ENCODE measurements at places on chromosomes 3 and 15. TPM values are rescaled to one million over a fixed set of nuclear protein-coding genes. Genes with fewer than 3 reads are reported as not detected.

TSC22D2 gene
- total RNA-seq = 19.6 TPM

SEMA3B gene
- 0.60 TPM for total RNA-seq

COL6A5 gene
- not detected for total RNA-seq

CLRN1 gene
- total RNA-seq = not detected

CRYGS gene
- total RNA-seq = 4.5 TPM

TM4SF1 gene
- total RNA-seq = not detected

CCDC39 gene
- not detected for total RNA-seq

TARS3 gene
- total RNA-seq = 14.3 TPM

NMB gene
- total RNA-seq = 2.8 TPM

TAMM41 gene
- total RNA-seq = 25.8 TPM

NKTR gene
- 106 TPM for total RNA-seq

CILP gene
- 0.12 TPM for total RNA-seq

WDR72 gene
- total RNA-seq = not detected

POC1A gene
- 26.9 TPM for total RNA-seq

SMCO1 gene
- not detected for total RNA-seq

GJD2 gene
- total RNA-seq = not detected

CP gene
- not detected for total RNA-seq

THAP10 gene
- not detected for total RNA-seq

REC114 gene
- not detected for total RNA-seq

TUSC7 gene
- total RNA-seq = not detected

KPNA1 gene
- total RNA-seq = 53.3 TPM

RAB7A gene
- 264 TPM for total RNA-seq

SCN11A gene
- 0.02 TPM for total RNA-seq

SKIC8 gene
- total RNA-seq = 44.5 TPM

ZNF502 gene
- total RNA-seq = 1.7 TPM

HHLA2 gene
- 3.0 TPM for total RNA-seq

SPATA12 gene
- total RNA-seq = not detected

CAMKV gene
- total RNA-seq = not detected

ALDH1A2 gene
- total RNA-seq = not detected

PTX3 gene
- not detected for total RNA-seq

LRIG1 gene
- total RNA-seq = 26.4 TPM

AHSG gene
- not detected for total RNA-seq

SPRED1 gene
- 0.15 TPM for total RNA-seq

SCAMP5 gene
- 2.0 TPM for total RNA-seq

ASB14 gene
- not detected for total RNA-seq

MOBP gene
- not detected for total RNA-seq

GOLGA6L9 gene
- 1.3 TPM for total RNA-seq

ITPKA gene
- total RNA-seq = 0.35 TPM

SLC24A5 gene
- not detected for total RNA-seq

SNX22 gene
- total RNA-seq = 0.60 TPM

TGM4 gene
- total RNA-seq = not detected

MUSTN1 gene
- 2.8 TPM for total RNA-seq

TICRR gene
- 29.8 TPM for total RNA-seq

GREM1 gene
- not detected for total RNA-seq

FOXP1 gene
- 131 TPM for total RNA-seq

SH2D7 gene
- not detected for total RNA-seq

KBTBD8 gene
- 8.3 TPM for total RNA-seq

ROBO2 gene
- total RNA-seq = not detected

TRIM42 gene
- not detected for total RNA-seq

CLCN2 gene
- total RNA-seq = 3.6 TPM

CKMT1B gene
- total RNA-seq = not detected

CPEB1 gene
- not detected for total RNA-seq

GPR62 gene
- total RNA-seq = not detected

RTP3 gene
- not detected for total RNA-seq

NAALADL2 gene
- not detected for total RNA-seq

PIF1 gene
- total RNA-seq = 66.1 TPM

GLDN gene
- not detected for total RNA-seq

DALRD3 gene
- total RNA-seq = 22.0 TPM

NEO1 gene
- total RNA-seq = 5.8 TPM
